CD4-positive, alpha-beta T cell (primary cell): ENCODE measurements at places on chromosomes 6 and 20.

DNA sequence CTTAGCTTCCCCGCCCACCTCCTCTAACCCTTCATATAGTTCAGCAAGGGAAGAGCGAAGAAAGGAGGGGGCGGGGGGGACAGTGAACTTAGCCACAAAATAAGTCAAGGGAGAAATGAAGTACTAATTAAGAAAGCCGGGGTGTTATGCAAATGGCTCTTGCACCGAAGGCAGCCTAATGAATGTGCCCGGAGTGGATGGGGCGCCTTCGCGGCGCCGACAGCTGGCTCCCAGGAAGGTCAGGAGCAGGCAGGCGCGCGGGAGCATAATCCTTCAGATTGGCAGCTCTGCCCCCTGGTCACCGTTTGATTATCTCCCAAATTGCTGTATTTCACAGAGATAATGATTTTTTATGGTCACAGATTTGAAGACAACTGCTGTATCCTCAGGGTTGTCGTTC, 395.1 kb downstream of the TFAP2B start:
- no peak for DNase-seq

- no peak for DNase-seq
Observed at GRCh38 chr20:19915111-19915798, 101.9 kb upstream of the NAA20 start.

DNA sequence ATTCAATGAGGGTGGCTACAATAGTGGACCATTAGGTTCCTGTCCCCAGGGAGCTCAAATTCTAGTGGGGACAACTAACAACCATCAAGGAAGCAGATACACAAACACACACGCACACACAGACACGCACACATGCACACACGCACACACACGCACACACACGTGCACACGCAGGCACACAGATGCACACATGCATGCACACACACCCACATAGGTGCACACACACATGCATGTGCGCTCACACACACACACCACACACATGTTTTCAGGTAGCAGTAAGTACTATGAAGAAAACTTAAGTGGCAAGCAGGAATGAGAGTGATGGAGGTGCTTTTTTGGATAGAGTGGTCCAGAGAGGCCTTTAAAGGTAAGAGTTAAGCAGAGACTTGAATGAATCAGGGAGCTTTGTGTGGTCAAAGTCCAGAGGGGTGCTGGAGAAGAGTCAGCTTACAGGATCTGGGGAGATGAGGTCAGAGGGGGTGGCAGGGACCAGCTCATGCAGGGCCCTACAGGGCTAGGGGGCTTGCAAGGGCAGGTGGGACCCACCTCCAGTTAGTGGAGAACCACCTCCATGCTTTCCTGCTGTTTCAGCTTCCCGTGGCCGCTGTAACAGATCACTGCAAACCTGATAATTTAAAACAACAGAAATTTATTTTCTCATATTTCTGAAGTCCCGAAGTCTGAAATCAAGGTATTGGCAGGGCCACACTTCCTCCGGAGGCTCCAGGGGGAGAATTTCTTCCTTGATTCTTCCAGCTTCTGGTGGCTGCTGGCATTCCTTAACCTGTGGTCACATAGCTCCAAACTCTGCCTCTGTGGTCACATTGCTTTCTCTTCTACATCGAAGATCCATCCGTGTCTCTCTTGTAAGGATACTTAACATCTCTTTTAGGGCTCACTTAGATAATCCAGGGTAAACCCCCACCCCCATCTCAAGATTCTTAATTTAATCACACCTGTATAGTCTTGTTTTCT, 6.9 kb upstream of the NSFL1C start:
- no peak for DNase-seq

DNA sequence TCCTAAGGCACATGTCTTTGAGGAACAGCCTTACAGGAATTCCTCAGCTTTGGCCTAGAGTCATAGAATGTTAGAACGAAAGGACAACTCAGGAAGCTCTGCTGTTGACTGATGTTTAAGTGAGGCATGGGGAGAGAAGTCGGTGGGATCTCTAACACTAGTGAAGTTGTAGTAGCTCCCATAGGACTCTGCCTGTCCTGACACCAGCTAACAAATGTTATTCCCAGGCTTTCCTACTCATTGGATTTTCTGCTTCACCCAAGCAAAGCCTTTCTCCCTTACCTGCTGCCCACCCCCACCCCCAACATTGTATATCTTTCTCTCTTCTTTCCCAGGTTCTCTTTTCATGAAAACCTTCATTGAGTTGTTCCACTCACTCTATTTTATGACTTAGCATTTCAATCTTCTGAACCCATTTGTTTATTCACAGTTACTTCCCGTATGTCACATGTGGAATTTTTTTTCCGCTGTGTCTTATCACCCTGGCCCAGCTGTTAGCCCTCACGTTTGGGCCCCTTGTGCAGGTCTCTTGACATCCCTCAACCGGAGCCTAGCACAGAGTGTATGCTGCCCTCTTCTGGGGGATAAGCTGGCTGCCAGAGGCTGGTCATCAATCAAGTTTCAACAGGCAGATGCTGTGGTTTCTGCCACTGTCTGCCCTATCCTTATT, 39.2 kb upstream of the RNF8 start:
- DNase-seq: no peak

- peak; percentile 45 for DNase-seq
Observed at GRCh38 chr6:71250099-71250602, 38.5 kb upstream of the OGFRL1 start.

- no peak for DNase-seq
Observed at GRCh38 chr6:14751645-14752175, 494.2 kb upstream of the JARID2 start.

DNA sequence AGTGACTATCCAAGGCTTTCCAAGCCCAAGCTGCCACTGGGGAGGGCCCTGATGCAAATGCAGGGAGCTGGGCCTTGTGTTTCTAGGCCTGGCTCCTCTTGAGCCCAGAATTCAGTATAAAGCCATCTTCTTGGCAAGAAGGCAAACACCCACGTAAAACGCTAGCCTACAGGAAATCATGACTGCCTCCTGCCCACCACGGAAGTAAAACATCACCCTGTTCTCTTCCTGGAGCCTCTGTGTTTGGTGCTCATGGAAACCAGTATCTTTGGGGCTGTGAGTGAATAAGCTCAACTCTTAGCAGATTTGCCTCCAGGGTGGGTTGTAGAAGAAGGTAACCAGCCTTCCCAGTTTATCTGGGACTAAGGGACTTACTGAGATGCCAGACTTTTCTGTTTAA, 271.0 kb downstream of the ZNF217 start:
- no peak for DNase-seq

GRCh38 chr6:154306696-154307095, 49.9 kb downstream of the IPCEF1 start:
- DNase-seq: peak; percentile 13

- DNase-seq: no peak
Observed at GRCh38 chr6:131103901-131104300, 31.4 kb upstream of the AKAP7 start.

GRCh38 chr6:34360556-34360955, 31.9 kb downstream of the NUDT3 start:
- no peak for DNase-seq

DNA sequence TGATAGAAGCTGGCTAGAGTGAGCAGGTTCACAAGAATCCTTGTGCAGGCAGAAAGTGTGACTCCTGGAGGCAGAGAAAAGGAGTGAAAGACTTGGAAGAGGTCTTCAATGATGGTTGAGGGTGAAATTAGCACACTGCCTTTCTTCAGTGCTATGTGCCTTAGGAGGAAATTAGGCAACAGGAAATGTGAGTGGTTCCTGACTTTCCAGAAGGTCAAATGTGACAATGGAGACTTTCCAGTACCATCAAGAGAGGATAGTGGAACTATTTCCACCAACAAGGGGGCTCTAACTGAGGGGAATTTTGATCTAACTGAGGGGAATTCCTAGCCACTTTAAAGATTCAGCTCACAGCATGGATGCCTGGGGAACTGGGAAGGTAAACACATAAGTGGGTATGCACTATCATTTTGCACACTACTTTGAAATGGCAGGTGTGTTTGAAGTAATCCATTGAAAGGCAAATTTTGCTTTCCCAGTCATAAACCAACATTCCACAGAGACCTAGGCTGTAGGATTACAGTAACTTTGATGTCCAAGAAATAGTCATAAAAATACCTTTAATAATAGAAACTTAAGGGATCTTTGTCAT, 90.0 kb downstream of the PERP start:
- DNase-seq: no peak

GRCh38 chr6:20692023-20692422, 157.8 kb downstream of the CDKAL1 start:
- no peak for DNase-seq

DNA sequence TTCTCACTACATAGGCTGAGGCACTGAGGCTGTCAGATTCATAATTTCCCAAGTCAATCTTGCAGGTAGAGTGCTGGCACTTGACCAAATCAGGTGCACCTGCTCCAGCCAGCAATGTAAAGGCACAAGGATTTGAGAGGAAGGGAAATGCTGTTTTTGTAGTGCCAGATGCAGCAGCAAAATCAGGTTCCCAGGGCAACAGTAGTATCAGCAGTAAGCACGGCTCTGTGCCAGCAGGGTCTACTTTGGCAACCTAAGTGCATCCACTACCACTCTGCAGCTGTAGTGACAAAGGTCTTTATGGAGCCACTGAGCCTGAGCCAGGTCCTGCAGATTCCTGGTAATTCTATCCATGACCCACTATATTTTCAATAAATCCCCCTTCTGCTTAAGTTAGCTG, 329.5 kb downstream of the TPBG start:
- no peak for DNase-seq

DNA sequence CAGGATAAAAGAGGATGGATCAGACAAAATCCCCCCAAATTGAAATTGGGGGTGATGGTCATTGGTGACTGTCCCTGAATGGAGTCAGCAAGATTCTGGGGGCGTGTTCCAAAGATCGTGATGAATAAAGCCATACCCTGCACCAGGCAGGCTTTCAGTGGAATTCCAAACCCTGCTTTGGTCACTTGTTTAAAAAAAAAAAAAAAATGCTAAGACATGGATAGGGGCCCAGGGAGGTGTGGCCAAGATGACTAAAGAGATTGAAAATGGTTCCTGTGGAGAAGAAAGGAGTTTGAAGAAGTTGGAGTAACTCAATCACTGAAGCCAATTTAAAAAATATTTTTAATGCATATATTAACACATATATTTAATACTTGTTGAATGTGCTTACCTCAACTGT, 161.4 kb upstream of the KCNG1 start:
- no peak for DNase-seq

- no peak for DNase-seq
Observed at GRCh38 chr20:51189814-51190782, 167.2 kb upstream of the KCNG1 start.

GRCh38 chr20:57205606-57206219, 60.7 kb downstream of the BMP7 start:
- DNase-seq: no peak

DNA sequence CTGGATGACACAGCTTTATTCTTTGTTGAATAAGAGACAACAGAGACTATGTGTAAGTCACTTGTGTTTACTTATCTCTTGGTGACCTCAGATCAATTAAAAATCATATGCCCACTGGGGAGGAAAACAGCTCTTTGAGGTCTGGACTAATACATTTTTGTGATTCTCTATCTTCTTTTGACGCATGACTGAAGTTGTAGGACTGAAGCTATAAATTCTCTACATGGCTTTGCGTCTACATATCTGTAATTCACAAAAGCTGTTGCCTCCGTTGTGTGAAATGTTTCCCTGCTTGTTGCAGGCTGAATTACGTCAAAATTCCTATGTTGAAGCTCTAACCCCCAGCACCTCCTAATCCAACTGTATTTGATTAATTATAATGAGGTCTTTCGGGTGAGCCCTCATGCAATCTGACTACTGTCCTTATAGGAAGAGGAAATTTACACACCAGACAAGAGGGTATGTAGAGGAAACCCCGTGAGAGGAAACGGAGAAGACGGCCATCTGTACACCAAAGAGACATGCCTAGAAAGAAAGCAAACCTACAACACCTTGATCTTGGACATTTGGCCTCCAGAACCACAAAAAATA, 481.6 kb downstream of the PRKN start:
- DNase-seq: no peak

DNA sequence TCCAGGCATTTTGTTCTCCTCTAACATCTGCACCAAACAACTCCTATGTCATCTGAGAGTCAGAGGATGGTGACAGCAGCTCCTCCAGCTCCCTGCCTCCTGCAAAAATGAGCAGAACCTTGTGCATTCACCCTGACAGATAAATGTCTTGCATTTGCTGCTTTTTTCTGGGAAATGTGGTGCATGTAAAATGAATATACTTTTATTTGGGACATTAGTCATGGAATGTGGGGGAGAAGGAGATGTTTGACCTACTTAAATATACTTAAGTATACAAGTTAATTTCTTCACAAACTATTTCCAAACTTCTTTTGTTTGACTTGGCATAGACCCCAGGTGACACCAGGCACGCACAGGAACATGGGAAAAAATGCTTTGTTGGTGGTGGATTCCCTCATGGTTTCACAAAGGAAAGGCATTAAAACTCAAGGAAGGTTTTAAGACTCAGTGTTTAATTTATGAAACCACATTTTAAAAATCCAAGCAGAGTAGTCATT, 181.8 kb upstream of the MCHR2 start:
- no peak for DNase-seq

GRCh38 chr6:139649732-139650131, 275.3 kb upstream of the CITED2 start:
- DNase-seq: no peak

DNA sequence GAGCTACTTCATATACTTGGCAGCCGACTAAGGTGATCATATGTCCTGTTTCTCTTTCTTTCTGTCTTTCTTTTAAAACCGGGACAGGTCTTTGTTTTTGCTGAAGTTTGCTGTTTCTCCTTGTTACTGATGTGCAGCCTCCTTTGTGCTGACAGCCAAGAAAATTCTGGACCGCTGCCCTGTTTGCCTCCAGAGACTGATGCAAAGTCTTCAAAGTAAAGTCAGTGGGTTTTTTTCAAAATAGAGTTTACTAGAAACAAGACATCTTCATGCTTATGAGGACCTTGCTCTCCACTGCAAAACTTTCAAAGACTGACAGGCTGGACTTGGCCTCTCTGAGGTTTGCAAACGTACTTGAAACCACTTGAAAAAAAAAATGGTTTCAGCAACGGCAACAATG, 510.5 kb upstream of the MAP3K7 start:
- DNase-seq: no peak

DNA sequence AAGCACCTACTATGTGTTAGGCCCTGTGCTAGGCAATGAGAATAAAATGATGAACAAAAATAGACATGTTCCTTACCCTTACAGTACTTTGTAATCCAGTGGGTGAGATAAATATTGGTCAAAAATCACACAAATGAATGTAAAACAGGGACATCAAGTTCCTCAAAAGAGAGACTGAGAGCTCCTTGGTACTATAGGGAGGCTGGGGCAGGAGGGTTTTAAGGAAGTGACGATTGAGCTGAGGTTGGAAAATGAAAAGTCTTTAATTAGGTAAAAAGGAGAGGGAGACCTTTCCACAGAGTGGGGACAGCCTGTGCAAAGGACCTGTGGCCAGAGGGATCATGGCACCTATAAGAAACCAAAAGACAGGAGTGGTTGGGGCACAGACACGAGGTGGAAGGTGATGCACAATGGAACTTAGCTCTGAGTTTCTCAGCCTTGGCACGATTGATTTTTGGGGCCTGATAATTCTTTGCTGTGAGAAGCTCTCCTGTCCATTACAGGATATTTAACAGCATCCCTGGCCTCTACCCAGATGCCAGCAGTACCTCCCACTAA, 140.3 kb downstream of the CEP57L1 start:
- no peak for DNase-seq
